ENCODE measurements at places on chromosomes 1 and 21.

GRCh38 chr1:113565621-113566020 lies 175.3 kb downstream of the MAGI3 start:
- DNase-seq = no peak

DNA sequence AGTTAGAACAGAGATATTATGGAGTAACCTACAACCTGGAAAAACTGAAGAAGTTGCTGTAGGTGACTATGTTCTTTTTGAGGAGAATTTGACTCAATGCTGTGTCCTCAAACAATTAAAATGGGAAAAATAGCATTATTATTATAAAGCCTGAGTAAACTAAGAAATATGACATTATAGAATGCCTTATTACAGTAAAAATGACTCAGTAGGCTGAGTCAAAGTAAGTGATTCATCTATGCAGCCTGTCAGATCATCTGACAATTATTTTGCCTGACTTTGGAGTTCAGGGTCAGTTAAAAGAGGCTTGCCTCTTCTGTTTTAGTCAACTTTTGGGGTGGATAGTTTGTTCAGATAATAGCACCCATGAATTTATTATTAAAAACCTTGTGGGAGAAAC lies 150.8 kb upstream of the PTGFR start:
- DNase-seq = peak; percentile 94

DNA sequence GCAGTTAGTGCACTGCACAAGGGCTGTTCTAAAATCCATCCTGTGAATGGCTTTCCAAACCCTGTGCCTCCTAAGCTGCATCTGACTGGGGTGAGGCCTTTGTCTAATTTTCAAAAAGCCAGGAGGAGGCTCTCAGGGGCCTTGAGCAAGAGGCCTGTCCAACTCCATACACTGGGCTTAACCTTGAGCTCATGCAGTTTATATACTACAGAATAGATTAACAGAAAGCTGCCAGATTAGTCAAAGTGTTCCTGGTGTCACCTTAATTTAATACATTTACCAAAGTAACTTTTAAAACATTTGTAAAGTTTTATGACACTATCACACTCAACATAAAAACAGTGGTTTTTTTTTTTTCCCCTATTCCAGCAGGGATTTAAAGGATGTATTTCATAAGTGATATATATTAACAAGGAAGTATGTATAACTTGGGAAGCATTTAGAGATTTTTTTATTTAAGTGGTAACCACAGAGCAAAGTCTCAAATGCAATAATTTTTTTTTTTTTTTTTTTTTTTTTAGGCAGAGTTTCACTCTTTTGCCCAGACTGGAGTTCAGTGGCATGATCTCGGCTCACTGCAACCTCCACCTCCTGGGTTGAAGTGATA lies 23.3 kb downstream of the CTH start:
- DNase-seq = no peak

DNA sequence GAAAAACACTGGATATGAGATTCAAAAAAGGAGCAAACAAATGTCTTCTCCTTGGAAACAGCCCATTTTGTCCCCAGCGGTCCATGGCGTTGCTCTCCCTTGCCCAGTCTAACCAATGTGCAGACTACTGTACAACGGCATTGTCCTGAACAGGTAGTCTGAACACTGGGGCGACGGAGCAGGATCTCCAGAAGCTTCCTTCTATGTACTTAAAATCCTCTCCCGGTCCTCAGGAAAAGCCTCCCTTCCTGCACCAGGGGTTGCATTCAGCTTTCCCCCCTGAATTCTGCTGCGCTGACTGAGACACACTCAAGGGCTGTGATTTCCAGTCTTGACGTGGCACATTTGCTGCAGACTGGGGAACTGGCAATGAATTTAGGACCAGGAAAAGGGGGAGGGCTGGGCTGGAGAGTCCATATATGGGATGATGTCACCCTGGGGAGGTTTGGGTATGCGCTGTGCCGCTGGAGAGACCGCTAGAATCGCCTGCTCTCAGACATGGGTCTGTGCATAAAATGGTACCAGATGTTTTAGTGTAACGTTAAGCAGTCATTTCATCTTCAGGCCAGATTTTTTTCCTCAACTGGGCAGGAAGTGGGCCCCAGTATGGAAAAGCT lies 275.9 kb upstream of the C1orf105 start:
- DNase-seq = peak; percentile 100

- no peak for DNase-seq
These were observed 510.8 kb downstream of the PTPRC start for GRCh38 chr1:199149591-199149990.

- peak; percentile 43 for DNase-seq
These were observed 30.0 kb upstream of the S100A7 start for GRCh38 chr1:153490272-153491051.

DNA sequence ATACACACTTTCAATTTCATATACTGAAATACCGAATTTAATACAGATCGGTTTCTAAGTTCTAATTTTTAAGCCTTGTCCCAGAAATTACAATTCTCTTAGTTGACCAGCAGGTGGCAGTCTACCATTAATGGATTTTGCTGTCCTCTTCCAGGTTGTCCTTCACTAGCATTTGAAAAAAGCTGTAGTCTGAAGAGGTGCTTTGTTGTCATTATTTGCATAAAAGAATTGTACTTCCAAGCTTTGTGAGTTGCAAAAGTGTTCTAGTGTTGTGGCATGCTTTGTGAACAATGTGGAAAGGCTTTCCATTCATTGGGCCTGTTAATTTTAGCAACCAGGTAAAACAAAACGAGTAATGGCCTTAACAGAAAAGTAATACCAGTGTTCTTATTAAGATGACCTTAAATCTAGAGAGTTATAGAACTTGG lies 193.6 kb downstream of the RPS6KC1 start:
- peak; percentile 50 for DNase-seq

- no peak for DNase-seq
These were observed 108.9 kb downstream of the CRYAA start for GRCh38 chr21:43277481-43278351.

DNA sequence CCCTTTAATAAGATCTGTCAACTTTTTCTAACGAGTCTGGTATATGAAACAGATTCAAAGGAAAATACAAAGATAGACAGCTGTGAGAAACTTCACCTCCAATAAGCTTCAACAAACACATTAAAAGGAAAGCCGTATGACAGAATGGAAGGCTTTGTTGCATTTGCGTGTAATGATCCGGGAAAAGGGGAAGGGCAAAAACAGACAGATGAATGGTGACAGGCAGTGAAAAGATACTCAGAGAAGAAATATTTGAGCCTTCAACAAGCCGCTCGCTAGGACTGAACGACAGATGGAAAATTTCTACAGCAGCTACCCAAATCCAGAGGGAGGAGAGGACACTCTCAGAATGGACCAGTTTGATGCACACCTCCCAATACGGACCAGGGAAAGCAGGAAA lies 14.9 kb downstream of the COPA start:
- DNase-seq = no peak

DNA sequence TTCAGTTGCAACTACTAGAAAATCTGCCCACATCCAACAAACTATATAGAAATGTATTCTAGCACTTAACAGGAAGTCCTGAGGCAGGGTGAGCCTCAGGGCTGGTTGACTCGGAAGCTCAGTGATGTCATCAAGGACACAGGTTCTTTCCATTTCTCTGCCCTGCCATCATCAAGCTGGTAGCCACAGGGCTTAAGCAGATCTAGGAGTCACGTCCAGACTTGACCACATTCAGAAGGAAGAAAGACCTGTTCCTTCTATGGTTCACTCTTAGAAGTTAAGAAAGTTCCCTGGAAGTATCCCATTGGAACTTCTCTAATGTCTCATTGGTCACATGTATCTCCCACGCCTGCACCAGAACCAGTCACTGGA lies 438.1 kb downstream of the PRDM2 start:
- DNase-seq = no peak

Measured in fibroblast of skin of back (primary cell).